NCI-H2171 treated with DMSO at 0.1 percent for 48 hours (cell line): ENCODE measurements at places on chromosomes 7 and 10.

DNA sequence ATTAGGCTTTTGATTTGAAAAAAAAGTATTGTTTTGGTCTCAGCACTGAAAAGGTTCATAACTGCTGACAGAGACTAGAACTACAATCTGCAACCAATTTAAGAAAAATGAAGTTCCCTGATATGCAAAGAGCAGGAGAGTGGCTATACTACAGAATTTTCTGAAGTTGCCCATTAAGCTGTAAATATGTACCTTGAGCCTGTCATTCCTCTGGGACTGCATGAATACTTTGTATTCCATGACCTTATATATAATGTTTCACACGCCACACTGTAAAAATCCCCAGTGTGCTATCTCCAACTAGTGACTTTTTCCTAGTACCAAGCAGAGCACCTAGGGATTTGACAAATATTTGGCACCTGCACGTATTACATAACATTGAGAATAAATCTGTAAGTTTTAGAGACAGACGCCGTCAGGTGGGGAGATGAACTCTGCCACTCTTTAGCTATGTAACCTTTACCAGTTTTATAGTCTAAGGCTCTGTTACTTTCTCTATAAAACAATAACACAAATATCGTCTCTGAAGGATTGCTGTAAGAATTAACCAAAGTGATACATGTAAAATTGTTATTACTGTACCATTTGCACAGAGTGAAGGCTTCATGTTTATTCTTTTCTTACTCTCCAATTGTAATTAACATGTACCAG, 235.4 kb downstream of the MAGI2 start:
- DNase-seq = no peak

- DNase-seq = no peak
These were observed 29.0 kb downstream of the KAT6B start for GRCh38 chr10:74855439-74855838.

GRCh38 chr7:102860351-102860811, 52.4 kb upstream of the LRRC17 start:
- DNase-seq = no peak

- DNase-seq = no peak
These were observed 1.5 kb upstream of the C1GALT1 start for GRCh38 chr7:7180725-7181449.

GRCh38 chr10:29158066-29158465, 130.8 kb upstream of the LYZL1 start:
- no peak for DNase-seq

DNA sequence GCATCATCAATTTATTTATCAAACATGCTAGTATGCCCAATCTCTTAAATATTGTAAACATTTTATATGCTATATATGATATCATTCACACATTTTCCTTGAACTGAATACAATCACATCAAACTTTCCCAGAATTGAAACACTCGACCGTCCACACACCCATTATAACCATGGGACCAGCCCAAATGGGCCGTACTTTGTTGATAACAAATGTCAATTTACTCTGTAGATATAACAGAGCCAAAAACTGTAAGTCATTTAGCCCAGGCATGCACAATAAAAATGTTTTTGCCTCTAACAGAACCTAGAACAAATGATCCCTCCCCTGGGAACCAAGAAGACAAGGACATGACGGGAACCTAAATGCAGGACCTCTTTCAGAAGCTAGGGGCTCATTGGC, 683 bp upstream of the ANKRD22 start:
- no peak for DNase-seq

DNA sequence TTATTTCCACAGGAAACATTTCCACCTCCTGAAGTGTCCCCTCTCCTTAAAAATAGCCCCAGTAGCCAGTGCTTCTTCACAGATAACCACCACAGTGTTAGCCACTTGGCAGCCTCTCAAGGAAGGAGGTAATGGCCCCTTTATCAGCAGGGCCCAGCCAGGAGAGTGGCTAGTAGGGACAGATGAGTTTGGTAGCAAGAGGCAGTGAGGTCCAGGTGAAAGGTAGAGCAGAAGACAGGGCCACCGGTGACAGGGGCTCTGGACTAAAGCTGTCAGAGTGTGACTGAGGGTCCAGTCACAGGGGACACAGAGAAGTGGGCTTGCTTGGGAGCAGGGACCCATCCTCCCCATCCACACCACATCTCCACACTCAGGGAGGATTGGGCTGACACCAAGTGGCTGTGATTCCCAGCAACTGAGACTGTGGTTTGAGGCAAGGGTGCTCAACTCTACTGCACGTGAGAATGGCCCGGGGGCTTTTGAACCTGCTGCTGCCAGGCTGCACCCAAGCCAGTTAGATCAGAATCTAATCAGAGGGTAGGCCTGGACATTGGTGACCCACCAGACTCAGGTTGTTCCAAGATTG, 52.2 kb downstream of the C10orf120 start:
- DNase-seq = no peak

- no peak for DNase-seq
These were observed 45.3 kb upstream of the DNAJB6 start for GRCh38 chr7:157291404-157292080.

DNA sequence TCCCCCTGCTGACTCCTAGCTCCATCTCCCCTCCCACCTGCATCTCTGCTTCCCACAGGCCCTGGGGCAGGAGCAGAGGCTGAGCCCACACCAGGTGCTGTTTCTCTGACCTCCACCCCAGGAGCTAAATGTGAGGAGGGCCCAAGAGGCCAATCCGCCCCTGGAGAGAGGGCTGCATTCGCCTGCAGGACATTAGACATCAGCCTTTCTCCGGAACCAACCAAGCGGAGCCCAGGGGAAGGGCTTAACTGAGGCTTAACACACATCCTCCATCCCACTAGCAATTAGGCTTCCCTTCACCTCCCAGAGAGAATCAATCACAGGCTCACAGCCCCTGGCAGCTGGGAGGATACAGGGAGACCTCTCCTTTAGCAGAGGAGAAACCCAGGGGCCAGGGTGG, 50.5 kb downstream of the SH3PXD2A start:
- DNase-seq = no peak

GRCh38 chr10:96495544-96495943, 18.2 kb downstream of the TLL2 start:
- no peak for DNase-seq

GRCh38 chr10:49113741-49114141, 1.6 kb downstream of the VSTM4 start:
- no peak for DNase-seq

GRCh38 chr7:80618096-80618495, 20.3 kb upstream of the CD36 start:
- no peak for DNase-seq

DNA sequence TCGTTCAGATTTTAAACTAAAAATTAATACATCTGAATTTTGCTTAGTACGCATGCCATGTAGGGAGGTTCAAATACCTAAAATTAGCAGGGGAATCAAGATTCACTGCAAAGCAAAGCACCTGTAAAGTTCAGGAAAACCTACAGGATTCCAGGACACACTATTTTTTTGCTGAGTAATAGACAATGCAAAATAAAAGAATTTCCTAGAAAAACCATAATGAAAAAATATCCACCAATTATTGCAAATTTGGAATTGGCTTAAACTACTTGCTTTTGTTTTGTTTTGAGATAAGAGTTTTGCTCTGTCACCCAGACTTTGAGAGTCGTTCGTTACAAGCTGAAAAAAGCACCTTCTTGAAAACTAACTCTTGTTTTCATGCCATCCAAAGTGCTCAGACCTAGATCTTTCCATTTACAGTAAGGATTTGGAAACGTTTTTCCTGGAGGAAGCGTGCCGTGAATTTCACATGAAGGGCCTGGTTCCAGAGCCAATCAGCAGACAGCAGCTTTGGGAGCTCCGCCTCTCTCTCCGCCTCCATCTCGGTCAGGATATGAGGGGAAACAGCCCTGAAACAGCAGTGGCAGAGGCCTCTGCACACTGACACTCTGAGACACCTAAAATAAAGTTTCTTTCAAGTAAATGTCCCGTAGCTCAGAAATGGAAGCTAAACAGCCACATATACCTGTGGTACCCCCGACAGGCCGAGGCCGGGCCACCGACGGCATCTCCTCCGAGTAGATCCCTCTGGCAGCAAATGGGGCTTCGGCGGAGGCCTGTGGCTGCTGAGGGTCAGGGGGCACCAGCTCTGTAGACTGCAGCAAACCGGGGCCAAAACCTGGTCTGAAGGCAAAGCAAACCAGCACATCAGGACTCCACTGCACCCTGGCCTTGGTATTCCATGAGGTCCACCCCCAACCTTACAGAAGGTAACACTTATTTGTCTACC, 45.9 kb upstream of the ATP6V0A4 start:
- DNase-seq = no peak

GRCh38 chr7:105810556-105810955, 65.8 kb downstream of the ATXN7L1 start:
- no peak for DNase-seq

DNA sequence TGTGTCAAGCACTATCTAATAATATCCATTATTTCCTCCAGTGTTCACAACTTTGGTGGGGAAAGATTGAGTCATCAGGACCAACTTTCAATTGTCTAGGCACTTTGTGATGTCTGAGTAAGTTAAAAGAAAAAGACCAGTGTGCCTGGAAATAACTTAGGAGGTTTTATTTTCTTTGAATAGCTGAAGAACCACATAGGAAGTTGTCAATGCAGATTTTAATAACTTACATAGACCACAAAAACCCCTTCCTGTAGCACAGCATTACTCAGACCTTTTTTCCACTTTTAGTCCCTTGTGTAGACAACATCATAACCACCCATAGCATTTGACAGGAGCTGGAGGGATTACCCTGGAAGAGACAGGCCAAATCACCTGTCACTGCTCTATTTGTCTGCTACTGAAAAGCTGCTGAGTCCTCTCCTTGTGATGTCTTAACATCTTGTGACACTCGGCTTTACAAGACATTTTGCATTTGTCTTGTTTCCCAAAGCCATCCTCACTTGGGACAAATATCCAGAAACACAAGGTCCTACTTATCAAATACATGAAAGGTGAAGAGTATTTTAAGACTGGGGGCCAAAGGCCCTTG, 241.5 kb upstream of the PTER start:
- no peak for DNase-seq

- peak; percentile 54 for DNase-seq
These were observed 45.3 kb downstream of the PDLIM1 start for GRCh38 chr10:95245425-95246055.

- DNase-seq = no peak
These were observed 11.1 kb downstream of the MAFK start for GRCh38 chr7:1541431-1542162.

- DNase-seq = no peak
These were observed 374.8 kb downstream of the SEMA3D start for GRCh38 chr7:84812021-84812420.

DNA sequence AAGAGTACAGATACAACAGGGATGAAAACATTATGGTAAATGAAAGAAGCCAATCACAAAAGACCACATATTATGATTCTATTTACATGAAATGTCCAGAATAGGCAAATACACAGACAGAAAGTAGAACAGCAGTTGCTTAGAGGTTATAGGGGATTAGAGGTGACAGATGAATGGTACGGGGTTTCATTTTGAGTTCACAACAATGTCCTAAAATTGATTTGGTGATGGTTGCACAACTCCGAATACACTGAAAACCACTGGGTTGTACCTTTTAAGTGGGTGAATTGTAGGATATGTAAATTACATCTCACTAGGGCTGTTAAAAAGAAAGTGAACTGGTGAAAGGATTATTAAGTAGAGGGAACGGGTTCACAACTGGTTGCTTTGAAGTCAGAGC, 76.3 kb upstream of the MRLN start:
- no peak for DNase-seq

DNA sequence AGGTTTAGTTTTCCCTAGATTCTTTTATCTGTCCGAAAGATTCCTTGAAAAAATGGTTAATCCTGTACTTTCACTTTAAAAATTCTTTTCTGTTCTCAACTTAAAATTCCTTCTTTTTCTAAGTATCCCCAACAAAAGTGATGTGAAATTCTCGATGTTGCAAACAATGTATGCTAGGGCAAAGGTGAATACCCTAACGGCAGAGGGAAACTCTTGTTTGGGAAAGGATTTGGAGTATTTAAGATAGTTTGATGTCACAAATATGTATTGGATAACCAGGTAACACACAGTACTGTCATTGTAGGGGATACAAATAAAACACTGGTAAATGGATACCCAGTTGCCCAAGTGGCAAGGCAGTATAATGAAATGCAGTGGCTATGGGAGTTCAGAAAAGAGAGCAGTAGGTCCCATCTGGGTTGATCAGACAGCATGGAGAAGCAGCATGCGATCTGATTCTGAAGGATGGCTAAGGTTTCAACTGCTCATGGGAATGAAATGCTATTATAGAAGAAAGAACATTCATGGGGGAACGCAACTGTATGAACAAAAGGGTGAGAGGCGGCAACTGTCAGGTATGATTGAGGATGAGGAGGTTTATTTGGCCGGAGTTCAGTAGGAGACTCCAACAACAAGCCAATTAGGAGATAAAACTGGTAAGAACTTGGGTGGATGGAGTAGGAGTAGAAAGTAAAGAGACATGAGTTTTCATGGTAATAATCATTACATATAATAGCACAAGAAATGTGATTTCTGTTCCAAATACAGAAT, 3.2 kb upstream of the EPC1 start:
- no peak for DNase-seq

- DNase-seq = peak; percentile 59
These were observed 11.8 kb upstream of the SLC18A3 start for GRCh38 chr10:49598164-49598856.

DNA sequence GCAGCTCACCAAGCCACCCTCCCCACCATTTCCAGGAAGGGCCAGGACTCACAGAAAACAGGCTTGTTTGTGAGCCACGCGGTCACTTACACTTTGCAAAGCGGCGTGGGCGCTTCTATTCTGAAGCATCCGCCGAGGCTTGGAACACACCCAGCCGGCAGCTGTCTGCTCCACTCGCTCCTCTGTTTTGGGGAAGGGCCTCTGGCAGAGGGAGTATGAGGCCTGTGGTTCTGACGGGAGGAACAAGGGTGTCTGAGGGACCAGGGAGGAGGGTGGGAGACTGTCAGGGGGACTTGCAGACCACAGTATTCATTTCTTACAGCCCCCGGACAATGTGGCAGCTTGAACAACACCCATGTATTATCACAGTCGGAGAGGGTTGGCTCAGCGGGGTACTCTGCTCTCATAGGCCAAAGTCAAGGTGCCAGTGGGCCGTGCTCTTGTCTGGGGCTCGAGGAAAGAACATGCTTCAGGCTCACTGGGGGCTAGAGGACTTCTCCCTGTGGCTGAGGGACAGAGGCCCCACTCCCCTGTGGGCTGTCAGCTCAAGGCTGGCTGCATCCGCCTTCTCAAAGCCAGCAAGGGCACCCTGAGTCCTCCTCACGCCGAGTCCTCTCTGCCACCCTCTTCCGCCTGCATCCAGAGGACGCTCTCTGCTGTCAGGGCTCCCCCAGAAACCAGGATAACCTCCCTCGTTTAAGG, 60.4 kb upstream of the FAM20C start:
- no peak for DNase-seq

DNA sequence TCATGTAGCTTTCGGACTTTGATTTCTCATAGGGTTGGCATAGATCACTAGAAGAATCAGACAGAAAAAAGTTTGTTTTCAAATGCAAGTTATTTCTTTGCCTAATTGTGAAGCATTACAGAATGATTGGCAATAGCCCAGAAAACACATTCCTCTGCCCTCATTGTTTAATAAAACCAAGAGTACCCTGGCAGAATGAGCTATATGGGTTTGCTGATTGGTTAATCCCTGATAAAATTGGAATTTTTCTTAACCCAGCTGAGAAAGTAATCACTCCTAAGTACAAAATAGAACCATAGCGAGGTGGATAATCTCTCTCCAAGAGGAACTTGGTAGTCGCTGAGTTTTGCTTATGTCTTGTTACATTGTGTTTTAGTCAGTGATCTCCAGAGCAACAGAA, 30.9 kb upstream of the CREB5 start:
- DNase-seq = no peak
